ENCODE measurements at places on chromosomes 1 and 21.

- DNase-seq: no peak
Observed at GRCh38 chr1:217135569-217135915, 412.3 kb upstream of the ESRRG start.

DNA sequence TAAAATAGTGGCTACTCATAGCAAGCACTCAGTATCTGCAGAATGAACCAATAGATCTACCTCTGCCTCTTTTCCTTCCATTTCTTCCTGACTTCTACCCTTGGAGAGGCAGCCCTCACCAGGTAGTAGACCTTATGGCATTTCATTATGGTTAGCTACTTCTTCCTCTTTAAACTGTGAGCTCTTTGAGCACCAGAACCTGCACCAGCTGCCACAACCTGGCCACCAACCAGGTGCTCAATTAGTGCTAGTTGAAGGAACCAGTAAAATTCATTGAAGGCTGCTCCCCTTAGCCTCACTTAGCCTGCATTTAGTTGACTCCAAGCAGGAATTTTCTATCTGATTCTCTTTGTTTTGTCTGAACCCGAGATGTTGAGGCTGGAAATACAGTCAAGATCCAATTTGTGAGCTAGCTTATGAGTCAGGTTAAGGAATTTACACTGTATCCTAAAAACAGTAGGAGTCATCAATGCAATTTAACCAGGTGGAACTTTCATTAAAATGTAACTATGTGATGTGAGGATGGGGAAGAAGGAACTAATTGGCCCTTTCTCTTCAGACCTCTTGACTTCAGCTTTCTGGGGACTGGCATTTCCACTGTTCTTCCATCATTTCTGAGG, 81.5 kb upstream of the UBE2U start:
- no peak for DNase-seq

- DNase-seq: no peak
Observed at GRCh38 chr1:32221581-32221979, 573 bp downstream of the TMEM234 start.

DNA sequence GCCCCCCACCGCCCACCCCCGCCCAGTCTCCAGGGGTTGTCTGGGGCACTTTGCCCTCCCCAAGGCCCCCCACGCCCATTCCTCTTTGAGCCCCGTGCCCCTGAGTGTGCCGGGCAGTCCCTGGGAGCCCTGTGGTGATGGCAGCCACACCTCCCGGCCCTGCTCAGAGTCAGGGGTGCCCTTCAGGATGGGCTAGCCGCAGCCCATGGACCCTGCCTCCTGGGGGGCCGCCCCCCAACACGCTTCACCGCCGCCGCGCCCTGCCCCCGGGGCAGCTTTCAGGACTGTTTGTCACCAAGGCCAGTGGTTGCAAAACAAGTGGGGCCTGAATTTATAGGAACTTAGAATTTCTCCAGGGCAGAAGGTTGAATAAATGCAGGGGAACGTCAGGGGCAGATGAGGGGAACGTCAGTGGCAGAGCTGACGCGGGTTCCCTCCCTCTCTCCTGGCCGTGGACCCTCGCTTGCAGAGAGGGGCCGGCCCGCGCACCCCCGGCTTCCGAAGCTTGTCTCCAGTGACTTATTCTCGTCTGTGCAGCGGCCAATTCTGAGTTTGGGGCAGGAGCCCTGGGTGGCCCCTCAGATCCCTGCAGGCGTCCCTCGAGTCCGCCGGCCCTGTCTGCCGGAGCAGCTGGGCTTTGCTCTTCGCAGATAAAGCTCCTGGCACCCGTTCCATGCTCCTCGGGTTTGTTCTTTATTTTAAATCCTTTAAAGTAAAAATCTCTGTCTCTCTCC, 41.2 kb upstream of the ADARB1 start:
- DNase-seq: no peak

DNA sequence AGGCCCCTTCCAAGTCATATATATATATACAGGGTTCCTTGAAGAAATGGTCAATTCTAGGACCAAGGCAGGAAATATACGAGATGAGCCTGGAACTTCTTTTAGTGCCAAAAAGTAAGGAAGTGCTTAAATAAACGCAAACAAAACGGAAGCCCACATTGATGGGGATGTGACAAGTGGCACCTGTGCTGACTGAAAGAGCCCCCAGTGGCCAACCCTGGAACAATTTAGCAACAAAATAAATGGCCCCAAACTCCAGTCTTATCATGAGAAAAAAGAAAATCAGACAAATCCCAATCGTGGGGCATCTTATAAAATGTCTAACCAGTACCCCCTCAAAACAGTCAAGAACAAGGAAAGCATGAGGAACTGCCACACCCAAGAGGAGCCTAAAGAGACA, 17.7 kb downstream of the PLA2G5 start:
- no peak for DNase-seq

Measured in T-helper 1 cell (primary cell).